Stimulated activated CD8-positive, alpha-beta memory T cell treated with anti-CD3 and anti-CD28 coated beads, Interleukin-2, amount 100 ng/mL, for 1 hour (primary cell): ENCODE measurements at places on chromosomes 7 and 10.

DNA sequence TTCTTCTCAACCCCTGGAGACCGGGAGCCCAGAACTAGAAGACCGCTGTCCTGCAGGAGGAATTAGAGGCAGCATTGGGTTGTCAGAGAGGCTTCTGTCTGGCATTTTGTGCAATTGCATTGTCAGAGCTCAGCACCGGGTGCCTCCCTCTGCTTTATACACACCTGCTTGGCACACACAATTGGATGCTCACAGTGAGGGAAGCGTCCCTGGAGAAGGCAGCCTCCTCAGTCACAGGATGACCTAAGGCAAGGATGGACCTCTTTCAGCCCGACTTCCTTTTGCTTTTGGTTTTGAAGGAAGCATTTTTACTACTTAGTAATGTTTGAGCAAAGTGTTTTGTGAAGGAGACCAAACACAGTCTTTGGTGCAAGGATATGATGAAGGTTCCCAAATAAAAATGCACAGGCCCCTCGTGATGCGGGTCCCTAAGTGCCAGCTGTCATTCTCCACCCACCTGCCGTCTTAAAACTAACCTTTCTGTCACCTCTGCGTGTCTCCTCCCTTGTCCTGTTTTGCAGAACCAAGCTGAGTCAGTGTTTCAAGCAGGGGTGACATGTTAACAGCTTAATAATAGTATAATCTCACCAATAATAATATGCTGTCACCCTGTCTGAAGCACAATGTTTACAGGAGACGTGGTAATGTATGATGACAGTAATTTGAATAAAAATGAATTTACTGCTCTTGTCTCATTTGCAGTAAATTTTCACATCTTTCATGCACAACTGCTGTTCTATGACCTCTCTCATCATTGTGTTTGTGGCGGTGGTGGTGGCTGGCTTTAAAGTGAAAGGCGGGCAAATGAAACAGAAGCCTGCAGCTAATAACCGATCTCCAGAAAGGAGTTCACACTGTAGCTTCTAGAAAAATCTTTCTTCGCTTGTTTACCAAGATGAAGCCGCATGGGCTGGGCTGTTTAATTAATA, 430.2 kb upstream of the MKI67 start:
- DNase-seq, result no peak

DNA sequence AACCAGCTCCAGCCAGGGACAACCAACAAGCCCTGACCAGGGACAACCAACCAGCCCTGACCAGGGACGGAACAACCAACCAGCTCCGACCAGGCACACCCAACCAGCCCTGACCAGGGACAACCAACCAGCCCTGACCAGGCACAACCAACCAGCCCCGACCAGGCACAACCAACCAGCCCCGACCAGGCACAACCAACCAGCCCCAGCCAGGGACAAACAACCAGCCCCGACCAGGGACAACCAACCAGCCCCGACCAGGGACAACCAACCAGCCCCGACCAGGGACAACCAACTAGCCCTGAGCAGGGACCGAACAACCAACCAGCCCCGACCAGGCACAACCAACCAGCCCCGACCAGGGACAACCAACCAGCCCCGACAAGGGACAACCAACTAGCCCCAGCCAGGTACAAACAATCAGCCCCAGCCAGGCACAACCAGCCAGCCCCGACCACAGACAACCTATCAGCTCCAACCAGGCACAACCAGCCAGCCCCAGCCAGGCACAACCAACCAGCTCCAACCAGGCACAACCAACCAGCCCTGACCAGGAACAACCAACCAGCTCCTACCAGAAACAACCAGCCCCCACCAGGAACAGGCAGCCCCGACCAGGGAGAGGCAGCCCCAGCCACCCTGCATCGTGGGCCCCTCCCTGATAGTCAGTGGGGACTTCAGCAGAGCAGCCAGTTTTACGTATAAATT, 56.4 kb downstream of the PROSER2 start:
- no peak for DNase-seq

GRCh38 chr7:23864973-23865372, 155.0 kb downstream of the STK31 start:
- no peak for DNase-seq

GRCh38 chr10:104690959-104691358, 49.9 kb downstream of the SORCS3 start:
- no peak for DNase-seq

DNA sequence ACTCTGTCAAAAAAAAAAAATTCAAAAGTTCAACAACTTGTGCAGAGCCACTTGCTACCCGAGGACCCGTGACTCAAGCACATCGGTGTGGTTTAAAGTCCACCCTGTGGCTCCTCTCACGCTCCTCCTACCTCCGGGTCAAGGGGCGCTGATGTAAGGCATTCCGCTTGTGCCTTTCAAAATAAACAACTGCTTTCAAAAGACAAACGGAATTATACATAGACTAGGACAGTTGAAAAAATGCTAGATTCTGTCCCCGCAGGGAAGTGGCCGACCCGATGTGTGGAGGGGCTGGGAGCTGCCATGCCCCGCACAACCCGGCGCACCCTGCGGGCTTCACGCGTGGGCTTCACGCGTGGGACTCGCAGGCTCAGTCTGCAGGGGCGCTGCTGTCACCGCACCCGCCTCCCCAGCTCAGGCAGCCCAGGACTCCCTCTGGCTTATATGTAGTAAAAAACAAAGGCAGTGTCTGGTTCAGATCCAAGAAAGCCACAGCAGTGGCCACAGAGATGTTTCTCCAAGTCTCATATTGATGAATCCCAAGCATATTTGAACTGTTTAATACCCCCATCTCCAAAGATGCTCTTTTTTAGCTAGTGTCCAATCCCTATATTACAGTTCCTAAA, 239.7 kb upstream of the INHBA start:
- no peak for DNase-seq

DNA sequence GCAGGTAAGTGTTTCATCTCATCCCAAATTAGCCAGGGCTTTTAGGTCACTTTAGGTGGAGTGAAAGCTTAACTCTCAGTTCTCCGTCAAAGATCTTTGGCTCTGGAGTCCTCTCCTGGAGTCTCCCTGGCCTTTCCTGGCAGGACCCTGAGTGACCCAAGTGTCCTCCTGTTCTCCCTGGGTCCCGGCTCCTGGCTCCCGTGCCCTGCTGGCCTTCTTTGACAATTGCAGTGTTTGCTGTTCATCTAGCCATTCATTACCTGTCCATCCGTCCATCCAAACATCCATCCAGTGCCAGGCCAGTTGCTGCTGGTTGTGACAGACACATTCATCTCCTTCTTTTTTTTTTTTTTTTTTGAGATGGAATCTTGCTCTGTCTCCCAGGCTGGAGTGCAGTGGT, 6.2 kb upstream of the TPST1 start:
- DNase-seq, result no peak

DNA sequence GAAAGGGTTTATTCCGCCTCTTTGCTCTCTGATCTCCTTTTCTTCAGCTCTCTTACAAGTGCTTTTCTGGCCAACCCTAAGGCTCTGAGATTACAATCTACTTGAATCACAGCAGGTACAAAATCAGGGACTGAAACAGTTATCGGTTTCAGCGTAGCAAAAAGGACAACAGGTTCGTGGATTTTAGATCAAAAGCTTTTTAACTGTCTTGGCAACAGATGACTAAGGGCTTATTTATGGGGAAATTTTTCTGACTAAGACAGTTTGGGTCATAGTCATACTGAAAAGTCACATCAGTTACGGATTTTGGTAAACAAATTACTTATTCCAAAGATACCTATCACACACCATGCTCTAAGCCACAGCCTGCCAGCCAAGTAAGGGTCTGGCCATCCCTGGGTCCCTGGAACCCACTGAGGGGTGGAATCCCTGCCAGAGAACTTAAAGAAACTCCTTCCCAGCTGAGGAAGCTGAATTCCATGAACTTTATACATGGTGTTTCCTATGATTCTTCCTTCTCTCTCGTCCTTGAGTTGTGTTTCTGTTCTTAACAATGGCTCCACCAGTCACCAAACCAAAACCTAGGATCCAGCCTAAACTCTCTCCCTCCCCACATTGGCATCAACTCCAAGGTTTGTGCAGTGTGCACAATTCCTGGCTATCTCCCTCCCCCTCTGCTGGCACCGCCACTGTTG, 169.3 kb downstream of the FAM107B start:
- DNase-seq, result no peak

DNA sequence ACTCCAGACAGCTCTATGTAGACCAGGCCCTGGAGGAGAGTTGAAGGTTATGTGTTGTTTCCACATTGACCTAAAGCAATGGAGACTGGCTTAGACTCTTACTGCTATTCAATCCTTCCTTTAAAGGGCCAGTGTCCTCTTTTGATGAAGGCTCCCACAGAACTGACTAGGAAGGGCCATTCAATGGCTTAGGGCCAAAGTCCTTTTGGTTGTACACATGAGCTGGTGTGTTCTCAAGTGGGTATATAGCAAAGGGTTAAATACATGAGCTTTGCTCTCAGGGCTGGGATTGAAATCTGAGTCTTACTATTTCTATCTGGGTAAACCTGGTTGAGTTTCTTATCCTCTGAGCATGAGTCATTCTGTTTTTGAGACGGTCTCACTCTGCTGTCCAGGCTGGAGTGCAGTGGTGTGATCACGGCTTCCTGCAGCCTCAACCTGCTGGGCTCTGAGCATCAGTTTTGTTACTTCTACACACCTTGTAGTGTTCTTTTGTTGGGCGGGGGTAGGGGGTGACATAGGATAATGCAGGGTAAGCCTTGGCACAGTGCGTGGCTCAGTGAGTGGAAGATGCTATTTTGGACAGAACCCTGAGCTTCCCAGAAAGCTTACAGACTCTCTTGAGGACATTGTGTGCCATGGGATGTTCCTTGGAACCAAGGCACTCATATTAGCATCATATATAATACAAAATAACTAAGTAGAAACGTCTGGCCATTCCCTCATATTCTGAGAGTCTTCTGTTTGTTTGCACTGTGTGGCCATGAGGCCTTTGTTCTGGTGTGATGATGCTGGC, 90.1 kb downstream of the ABCC2 start:
- no peak for DNase-seq

GRCh38 chr7:105652359-105652993, 71.2 kb upstream of the EFCAB10 start:
- DNase-seq, result peak; percentile 15

- DNase-seq, result no peak
Observed at GRCh38 chr7:32680259-32681173, 185.2 kb downstream of the AVL9 start.

GRCh38 chr10:26446258-26446657, 8.1 kb downstream of the APBB1IP start:
- no peak for DNase-seq

DNA sequence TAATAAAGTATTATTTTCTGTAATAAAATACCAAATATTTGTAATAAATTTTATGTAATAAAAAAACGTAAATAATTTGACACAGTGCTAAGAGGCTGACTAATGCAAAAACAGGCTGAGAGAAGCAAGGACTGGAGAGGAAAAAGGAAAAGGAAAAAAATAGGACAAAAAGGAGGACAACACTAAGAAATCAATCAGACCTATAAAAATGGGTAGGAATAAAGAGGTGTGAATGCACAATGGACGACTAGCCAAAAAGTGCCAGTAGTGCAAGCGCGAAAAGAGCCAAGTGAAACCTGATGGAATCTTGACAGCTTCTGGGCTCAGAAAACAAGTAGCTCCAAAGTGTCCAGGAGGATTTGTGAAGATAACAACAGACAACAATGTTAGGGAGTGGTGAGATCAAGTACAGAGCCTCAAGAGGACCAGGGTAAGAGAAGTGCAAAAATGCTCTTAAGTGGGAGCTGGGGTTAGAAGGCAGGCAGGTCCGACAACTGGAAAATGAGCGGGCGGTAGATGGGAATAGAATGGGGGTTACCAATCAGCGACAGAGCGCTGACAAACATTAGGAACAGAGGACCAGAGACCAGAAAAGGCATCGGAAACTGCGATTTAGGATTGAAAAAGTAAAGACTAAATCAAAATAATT, 1.2 kb downstream of the BRAF start:
- no peak for DNase-seq

DNA sequence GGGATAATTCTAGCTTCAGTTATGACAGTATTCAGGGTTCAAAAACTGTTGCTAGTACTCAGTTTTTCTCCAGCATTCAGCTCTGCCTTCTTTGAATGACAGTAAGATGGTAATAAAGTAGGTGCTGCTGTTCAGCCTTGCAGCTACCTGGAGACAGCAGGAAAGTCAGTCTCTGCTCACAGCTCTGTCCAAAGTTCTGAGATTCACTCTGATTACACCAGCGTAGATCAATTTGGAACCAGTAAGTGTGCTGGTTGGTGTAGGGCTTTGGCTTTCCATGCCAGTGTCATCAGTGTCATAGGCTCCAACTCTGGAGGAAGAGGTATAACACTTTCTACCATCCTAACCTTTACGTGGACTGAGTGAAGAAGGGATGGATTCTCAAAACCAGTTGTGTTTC, 26.2 kb downstream of the STK17A start:
- no peak for DNase-seq

DNA sequence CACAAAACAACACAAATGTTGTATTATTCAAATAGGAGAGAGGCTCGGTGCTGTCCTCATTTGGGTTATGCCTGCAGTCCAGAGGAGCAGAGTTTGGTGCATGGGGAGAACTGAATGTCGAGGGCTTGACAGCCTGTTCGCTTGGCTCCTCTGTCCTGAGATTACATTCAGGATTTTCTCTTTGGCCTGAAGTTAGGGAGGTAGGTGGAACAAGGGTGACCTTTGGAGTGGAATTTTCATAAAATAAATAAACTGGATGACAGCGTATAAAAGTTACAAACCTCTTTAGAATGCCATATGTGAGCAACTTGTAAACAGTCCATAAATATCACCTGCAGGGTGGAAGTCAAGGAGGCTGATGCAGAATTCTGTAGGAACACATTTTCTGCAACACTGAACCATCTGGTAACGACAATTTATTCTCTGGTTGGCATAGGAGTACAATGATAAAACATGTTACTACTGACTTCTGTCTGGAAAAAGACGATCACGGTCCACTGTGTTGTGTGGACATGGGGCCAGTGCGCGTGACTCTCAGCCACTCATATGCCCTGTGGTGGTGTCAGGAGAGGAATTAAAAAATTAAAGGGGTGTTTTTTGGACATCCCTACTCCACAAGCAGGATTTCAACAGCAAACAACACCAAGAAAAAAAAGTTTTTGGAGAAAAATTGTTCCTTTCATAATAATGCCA, 33.2 kb downstream of the NRP1 start:
- DNase-seq, result no peak

GRCh38 chr7:120714945-120715344, 143.0 kb downstream of the TSPAN12 start:
- DNase-seq, result no peak

DNA sequence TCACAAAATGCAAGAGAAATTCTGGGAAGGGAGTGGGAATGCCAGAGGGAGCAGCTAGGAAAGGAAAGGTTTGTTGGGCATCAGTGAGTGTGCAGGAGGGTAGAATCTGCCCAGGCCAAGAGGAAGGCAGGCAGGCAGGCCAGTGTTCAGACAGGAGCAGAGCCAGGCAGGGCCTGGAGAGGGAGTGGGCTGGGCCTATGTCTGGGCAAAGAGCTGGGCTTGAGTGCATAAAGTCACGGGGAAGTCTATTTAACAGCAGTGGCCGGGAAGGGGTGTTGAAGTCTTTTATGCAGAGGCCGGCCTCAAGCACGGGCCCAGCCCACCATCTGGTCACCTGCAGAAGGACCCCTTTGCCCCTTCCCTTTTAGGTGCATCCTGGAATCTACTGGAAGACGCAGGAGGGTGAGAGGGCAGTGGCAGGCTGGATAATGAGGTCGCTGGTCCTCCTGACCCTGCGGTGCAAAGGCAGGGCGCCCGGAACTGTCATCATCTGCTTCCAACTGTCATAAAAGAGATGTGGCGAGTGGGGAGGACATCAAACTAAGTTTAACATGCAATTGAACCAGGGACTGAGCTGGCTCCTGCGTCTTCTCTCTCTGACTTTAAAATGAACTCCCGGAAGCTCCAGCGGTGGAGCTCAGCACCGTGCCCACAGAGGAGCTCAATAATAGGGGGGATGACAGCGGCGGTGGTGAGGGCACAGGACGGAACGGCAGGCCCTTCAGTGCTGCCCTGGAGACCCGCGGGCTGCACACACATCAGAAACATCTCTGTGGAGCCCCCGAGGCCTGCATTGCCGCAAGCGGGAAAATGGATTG, 29.5 kb downstream of the CARD11 start:
- no peak for DNase-seq
